ENCODE measurements at places on chromosomes 7 and 10.

- no peak for DNase-seq
These were observed 80.8 kb upstream of the COL1A2 start for GRCh38 chr7:94313926-94314325.

DNA sequence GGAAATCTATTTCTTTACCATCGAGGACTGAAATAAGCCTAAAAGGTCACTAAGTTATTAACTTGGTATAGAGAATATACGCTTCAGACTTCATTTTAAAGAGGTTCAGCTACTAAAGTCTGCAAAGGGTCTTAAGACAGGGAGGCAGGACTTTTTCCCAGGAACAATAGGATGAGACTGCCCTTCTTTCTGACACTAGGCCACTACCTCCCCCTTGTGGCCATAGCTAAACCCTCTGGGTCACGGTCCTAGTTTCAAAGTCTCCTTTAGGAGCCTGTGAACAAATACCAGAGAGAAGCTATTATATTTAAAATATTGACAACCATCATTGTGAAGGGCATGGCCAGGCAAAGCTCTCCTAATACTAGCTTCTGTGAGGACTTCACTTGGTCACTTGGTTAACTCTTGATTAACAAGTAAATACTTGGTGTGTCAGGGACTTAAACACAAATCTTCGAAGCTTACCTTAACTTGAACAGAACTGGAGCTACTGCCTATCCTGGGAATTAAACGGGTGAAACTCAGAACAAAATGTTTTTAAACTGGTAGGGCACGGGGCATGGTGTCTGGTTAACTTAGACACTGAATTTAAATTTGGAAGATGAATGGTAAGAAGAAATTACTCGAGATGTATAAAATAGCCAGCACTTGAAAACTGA, 75.6 kb downstream of the CCDC6 start:
- DNase-seq: no peak

DNA sequence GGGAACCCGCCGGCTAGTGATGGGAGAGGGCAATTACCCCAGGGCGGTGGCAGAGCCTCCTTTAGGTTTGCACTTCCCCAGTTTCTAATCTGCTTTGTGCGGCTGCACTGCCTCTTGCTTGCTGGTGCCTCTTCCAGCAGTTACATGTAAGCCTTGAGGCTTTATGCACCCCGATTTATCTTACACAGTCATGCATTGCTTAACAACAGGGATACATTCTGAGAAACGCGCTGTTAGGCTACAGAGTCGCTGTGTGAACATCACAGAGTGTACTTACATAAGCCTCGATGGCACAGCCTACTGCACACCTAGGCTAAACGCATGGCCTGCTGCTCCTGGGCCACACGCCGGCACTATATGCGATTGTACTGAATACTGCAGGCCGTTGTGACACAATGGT, 155.6 kb upstream of the MKI67 start:
- no peak for DNase-seq

- no peak for DNase-seq
These were observed 124.8 kb upstream of the PRKCQ start for GRCh38 chr10:6704896-6705295.

DNA sequence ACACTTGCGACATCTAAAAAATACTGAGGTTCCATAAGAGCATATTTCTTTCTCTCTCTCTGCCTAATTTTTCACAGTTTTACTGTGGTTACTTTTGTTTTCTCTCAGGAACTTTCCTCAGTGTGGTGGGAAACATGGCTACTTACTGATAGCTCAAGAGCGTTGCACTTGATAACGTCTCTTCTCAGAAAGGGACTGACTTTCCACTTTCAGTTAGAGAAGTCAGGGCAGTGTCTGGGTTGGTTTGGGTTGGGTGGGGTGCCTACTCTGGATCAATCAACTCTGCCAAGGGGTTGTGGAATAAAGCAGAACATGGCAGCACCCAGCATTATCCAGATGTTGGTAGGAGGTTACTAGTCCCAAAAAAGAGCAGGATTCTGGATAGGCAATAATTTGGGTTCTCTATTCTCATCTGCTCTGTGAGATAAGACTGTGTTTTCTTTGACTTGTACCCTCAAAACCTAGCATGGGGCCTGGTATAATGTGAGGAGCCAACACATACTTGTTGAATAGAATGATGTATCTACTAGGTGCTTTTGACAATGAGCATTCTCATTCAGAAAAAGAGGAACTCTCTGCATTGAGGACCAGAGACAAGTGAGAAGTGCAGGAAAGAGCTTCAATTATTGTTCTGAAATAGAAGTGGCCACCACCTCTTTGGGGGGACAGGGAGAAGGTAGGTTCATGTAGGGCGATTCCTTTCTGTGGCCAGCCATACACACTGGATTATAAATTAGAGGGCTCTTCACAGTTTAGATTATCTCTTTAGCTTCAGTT, 315.7 kb downstream of the REEP3 start:
- DNase-seq: no peak

GRCh38 chr7:82428186-82428961, 15.2 kb downstream of the CACNA2D1 start:
- no peak for DNase-seq

GRCh38 chr7:80923211-80923612, 4.4 kb upstream of the SEMA3C start:
- no peak for DNase-seq

DNA sequence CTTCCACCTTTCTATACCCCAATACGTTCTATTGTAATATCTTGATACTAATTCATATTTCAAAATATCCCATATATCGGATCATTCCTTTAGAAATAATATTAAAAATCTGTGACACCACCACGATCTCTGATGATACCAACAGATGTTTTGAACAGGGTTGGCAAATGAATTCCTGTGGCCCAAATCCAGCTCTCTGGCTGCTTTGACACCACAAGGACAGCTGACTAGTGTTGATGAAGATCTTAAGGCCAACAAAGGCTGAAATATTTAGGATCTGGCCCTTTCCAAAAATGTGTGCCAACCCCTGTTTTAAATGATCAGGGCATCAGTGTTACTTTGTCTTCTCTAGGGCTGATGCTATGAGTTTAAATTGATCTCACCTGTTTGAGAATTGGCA, 380.7 kb upstream of the PFKP start:
- DNase-seq: no peak

GRCh38 chr7:28243861-28244260, 63.3 kb upstream of the JAZF1 start:
- DNase-seq: no peak

DNA sequence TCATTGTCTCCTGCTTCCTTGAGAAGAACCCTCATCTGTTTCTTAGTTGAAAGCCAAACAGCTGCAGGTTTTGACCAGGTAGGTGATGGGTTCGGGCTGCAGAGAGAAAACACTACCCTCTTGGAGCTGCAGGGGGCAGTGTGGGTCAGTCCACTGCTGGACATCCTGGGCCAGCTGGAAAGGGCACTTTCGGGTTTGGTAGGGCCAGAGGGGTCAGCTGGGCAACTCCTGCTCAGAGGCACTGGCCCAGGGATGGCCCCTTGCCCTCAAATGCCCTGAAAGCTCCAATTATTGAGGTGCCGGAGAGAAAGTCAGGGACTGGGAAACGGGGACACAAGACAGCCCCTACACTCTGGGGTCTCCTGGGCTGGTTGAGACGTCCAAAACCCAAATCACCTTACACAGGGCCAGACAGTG, 90.7 kb downstream of the MKI67 start:
- no peak for DNase-seq

DNA sequence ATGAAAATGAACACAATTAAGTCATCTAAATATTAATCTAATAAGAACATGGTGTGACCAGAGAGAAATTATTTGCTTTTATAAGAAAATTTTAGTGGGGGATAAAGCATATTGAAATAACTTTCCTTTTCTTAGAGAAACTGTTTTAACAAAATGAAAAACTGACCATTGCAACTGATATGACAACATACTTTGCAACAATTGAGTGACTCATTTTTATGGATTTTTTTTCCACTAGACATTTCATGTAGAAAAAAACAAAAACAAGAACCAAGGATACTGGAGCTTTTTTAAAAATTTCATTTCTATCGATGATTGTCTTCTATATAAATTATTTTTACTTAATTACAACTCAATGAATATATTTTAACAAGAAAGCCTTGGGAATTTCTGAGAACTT, 90.0 kb downstream of the C1GALT1 start:
- DNase-seq: no peak

- no peak for DNase-seq
These were observed 23.7 kb downstream of the GPR26 start for GRCh38 chr10:123689880-123690279.

DNA sequence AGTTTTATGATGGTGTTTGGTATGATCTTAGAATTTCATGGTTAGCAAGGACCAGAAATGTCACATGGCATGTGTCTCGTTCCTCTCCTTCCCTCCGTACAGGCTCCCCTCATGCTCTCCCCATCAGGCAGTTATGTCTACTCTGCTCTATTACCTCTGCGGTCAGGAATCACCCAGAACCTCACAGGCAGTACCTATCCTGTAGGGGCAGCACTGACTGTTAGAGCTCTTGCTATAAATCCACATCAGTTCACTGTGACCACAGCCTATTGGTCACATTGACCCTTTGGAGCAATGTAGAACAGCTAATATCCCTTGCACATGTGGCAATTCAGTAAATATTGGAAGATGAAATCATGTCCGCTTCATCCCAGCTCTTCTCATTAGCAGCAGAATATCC, 151.8 kb downstream of the WNT2 start:
- DNase-seq: no peak

DNA sequence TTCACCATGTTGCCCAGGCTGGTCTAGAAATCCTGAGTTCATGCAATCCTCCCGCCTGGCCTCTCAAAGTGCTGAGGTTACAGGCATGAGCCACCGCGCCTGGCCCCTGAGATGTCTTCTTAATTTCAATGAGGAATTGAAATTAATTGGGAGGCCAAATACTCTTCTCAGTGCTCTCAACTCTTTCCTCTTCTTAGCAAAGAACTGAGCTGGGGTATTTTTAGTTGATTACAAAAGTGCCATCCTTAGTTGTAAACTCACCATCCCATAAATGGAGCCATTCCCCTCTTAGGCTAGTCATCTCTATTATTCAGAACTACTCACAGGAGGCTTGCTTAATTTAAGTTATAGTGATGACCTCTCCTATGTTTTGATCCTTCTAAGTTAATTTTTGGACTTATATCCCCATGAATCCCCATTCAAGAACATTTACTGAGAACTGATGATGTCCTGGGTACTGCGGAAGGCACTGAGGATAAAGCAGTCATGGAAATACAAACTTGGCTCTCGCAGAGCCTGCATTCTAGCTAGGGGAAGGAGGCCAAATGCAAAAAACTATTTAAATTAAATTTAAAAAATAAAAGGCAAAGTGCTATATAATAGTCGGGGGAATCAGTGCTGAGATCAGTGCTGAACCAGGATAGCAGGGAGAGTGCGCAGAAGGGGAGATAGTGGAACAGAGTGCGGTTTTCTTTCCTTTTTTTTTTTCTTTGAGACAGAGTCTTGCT, 145.3 kb downstream of the SFMBT2 start:
- DNase-seq: no peak

DNA sequence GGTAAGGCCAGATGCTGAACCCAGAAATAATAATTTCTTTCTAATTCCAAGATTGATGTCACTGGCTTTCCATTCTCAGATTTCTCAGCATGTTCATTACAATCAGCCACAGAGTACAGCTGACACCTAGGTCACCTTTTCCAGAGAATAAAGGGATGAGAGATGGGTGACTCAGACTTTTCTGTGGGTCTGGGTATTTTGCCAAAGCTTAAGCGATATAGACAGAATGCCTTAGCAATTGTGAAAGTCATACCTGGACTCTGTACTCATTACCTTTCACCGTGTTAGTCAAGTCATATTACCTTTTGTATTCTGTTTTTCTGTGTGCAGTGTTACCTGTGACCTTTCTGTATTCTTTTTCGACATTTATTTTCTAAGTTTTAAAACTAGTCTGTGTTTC, 10.6 kb upstream of the PRTFDC1 start:
- no peak for DNase-seq

DNA sequence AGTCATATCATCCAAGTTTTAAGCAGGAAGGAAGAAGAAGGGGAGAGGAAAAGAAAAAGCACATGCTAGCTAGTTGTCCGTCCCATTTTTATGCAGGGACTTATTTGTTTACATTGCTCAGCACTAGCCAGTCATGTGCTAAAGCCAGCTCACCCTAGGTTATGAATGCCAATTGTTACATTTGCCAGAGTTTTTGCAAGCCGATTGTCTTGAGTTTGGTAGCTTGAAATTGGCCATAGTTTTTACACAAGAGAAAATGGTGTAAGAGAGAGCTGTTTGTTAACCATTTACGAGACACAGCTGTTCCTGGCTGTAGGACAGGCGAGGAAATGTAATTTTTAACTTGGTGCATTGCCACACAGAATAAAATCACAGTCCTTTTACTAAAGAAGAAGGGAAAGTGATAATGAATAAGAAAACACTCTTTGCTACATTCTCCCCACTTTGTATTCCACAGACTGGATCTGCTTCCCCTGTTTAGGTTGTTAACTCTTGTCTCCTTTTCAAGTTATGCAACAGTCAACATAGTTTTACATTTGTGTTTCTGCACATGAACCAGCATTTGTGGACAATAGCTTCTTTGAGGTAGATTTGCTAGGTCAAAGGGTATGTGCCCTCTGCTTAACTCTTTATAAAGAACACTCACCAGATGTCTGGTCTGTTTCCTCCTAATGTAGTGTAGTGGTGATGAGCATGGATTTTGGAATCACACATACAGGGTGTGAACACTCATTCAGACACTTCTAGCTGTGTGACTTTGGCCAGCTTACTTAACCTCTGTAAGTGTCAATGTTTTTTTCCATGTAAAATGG, 357.2 kb downstream of the LRMDA start:
- DNase-seq: no peak

DNA sequence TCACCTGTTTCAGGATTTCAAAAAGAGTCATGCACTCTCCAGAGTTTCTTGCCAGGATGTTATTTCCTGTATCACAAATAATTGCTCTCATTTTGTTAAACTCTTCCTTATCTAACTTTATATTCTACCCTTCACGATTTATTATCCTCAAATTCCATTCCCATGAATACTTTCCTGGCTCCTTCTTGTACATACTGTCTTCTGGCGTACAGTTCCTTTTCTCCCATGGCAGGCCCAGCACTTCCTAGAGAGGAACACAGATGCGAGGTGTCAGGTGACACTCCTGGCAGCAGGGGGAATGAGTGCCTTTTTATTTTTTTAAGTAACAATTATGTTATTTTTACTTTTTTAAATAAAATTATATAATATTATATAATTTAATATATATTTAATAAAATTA, 411.9 kb downstream of the TFEC start:
- no peak for DNase-seq

- no peak for DNase-seq
These were observed 6.0 kb downstream of the TEX47 start for GRCh38 chr7:88789480-88790064.

DNA sequence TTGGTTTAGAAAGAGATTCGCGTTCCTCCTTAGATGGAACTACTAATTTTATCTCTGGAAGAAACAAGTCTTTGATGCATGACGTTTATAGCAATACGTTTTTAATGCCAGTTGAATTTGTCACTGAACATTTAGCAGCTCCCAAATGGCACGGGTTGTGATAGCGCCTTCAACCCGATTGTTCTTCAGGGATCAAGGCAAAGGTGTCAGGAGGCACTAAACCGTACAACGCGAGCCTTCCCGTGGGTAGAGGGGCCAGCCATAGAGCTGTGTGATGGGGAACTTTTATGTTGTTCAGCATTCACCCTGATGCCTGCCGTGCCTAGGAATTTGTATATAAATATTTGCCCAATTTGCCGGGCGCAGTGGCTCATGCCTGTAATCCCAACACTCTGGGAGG, 3.4 kb downstream of the GET4 start:
- DNase-seq: no peak
